Breast epithelium (tissue), 4 donors: ENCODE measurements at places on chromosomes 2 and 18.

DNA sequence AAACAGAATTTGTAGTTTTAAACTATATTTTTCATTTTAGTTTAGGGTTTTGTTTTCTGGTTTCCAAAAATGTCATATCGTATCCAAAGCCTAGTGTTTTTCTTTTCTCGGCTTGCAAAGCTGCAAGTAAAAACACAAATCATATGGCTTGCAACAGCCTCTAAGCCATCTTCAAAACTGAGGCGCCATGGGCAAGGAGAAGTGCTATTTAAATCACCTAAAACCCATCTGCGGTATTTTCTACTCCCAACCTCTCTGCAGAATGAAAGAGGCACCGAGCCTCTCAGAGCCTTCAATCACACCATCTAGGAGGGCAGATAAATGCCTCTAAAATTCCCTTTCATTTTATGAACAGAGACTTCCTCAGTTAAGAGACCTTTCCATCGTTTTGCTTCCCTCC is 25.2 kb downstream of the FECH start:
- H3K4me3 ChIP-seq, result no peak overlapping the region
- H3K27me3 ChIP-seq, result no peaks in the 10 kb centered on the region
- no peaks in the 10 kb centered on the region for H3K4me1 ChIP-seq
- H3K36me3 ChIP-seq, result no peaks in the 10 kb centered on the region
- H3K27ac ChIP-seq, result no peak overlapping the region
- DNase-seq, result no peak

- H3K27ac ChIP-seq, result no peak overlapping the region
- H3K4me1 ChIP-seq, result no peaks in the 10 kb centered on the region
- H3K27me3 ChIP-seq, result no peaks in the 10 kb centered on the region
- H3K4me3 ChIP-seq, result no peak overlapping the region
- DNase-seq, result no peak
- H3K36me3 ChIP-seq, result no peaks in the 10 kb centered on the region
These were observed 113.1 kb downstream of the MREG start for GRCh38 chr2:215900203-215900611.

- no peaks in the 10 kb centered on the region for H3K27me3 ChIP-seq
- no peak overlapping the region for H3K4me3 ChIP-seq
- no peaks in the 10 kb centered on the region for H3K4me1 ChIP-seq
- no peak for DNase-seq
These were observed 301.3 kb upstream of the ID2 start for GRCh38 chr2:8380566-8380965.

- no peak overlapping the region for H3K4me3 ChIP-seq
- H3K4me1 ChIP-seq, result no peaks in the 10 kb centered on the region
- H3K27ac ChIP-seq, result no peak overlapping the region
- H3K36me3 ChIP-seq, result no peaks in the 10 kb centered on the region
These were observed 2.1 kb upstream of the SPIRE1 start for GRCh38 chr18:12659904-12660605.
